ENCODE measurements at places on chromosomes 12 and 14. TPM values are rescaled to one million over a fixed set of nuclear protein-coding genes. Genes with fewer than 3 reads are reported as not detected.

Gene CHST11
- 0.71 TPM for total RNA-seq

- no peaks in the 10 kb centered on the region for H3K27me3 ChIP-seq
- H3K4me3 ChIP-seq, result no peak overlapping the region
- H3K4me1 ChIP-seq, result peaks cover 34% of the 10 kb centered on the region
- H3K27ac ChIP-seq, result no peak overlapping the region
Measured at GRCh38 chr12:106304797-106305196, 2.3 kb downstream of the TCP11L2 start.

DNA sequence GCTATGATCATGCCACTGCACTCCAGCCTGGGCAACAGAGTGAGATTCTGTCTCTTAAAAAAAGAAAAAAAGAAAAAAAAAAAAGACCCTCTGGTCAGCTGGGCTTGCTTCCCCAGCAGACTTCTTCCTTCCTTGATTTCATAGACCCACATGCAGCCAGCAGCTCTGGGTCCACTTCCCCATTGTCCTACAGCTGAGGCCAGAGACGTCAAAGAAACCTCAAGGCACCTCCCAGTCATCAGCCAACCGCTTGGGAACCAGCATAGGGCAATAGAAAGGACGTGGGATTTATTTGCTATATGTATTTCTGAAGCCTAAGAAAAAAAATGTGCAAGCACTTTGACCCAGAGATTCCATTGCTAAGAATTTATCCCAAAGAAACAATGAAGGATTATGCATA, 35.4 kb upstream of the SPPL3 start:
- H3K4me3 ChIP-seq, result no peak overlapping the region
- DNase-seq, result no peak
- no peaks in the 10 kb centered on the region for H3K4me1 ChIP-seq
- H3K36me3 ChIP-seq, result no peaks in the 10 kb centered on the region

GRCh38 chr14:53979747-53980642, 23.4 kb upstream of the BMP4 start:
- H3K36me3 ChIP-seq, result no peaks in the 10 kb centered on the region
- H3K27me3 ChIP-seq, result no peaks in the 10 kb centered on the region
- peaks cover 29% of the 10 kb centered on the region for H3K4me1 ChIP-seq
- DNase-seq, result peak; percentile 62
- peak overlapping the region; percentile 43 for H3K27ac ChIP-seq

Gene BTBD7
- 7.1 TPM for total RNA-seq

Gene TAS2R10
- total RNA-seq, result not detected

DNA sequence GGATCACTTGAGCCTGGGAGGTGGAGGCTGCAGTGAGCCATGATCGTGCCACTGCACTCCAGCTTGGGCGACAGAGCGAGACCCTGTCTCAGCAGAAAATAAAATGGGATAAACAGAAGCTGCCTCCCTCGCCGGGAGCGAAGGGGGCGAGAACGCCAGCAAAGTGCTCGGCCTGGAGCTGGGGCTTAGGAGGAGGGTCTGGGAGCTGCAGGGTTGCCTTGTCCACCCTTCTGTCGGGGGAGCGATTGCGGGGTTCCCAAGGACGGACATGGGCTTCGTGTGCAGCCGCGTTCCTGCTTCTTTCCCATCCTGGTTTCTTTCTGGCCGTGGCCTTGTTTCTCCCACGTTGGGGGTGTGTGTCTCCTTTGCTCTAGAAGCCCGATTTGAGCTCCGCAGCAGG, 27.9 kb upstream of the MLXIP start:
- peaks cover 13% of the 10 kb centered on the region for H3K4me1 ChIP-seq
- H3K36me3 ChIP-seq, result peaks cover 9% of the 10 kb centered on the region
- DNase-seq, result no peak
- no peak overlapping the region for H3K4me3 ChIP-seq
- H3K27ac ChIP-seq, result no peak overlapping the region

DNA sequence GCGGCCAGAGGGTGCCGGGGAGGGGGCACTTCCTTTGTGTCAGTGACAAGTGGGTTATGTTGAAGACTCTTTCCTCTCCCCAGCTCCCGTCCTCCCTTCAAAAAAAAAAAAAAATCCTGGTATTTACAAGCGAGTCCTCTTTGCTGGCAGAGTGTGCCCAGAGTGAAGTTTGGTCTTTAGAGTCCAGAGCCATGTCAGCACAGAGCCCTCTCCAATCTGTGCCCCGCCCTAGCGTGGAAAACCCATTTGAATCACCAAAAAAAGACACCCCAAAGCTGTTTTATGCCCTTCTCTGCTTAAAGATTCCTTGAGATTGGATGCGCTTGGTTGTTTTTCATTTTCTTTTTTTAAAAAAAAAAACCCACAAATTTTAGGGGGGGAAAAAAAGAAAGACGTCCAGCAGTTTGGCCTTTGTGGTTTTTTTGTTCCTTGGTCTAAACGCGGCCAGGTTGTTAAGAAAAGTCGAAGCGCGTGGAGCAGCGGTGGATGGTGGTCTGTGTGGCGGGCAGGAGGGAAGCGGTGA, 3.3 kb downstream of the NKX2-1 start:
- no peak overlapping the region for H3K27ac ChIP-seq
- H3K4me1 ChIP-seq, result peaks cover 17% of the 10 kb centered on the region
- peaks cover 88% of the 10 kb centered on the region for H3K27me3 ChIP-seq
- no peaks in the 10 kb centered on the region for H3K36me3 ChIP-seq

Gene MGST1
- not detected for total RNA-seq

- no peaks in the 10 kb centered on the region for H3K36me3 ChIP-seq
- DNase-seq, result no peak
- no peaks in the 10 kb centered on the region for H3K4me1 ChIP-seq
- H3K4me3 ChIP-seq, result no peak overlapping the region
- no peaks in the 10 kb centered on the region for H3K27me3 ChIP-seq
Measured at GRCh38 chr14:37810094-37810801, 214.8 kb downstream of the TTC6 start.

Gene CDK2
- total RNA-seq, result 74.4 TPM
